ENCODE measurements at places on chromosomes 2 and 18.

DNA sequence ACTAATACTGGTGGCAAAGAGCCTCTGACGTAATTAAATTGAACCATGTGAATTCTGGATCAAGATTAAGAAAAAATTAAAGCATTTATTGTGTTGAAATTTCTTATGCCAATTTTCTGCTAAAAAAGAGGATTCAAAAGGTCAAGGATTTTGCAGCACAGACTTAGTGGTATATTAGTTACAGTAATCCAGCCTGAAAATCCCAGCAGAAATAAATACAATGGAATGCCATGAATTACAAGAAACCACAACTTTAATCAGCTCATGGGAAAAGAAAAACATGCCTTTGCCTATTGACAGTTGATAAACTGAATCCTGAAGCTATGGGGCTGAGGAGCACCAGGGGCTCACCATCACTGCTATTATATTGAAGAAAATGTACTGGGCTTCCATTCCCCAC lies 114.8 kb upstream of the SATB2 start:
- DNase-seq, result no peak

- DNase-seq, result no peak
Observed at GRCh38 chr18:2508678-2509077, 62.6 kb downstream of the METTL4 start.

- no peak for DNase-seq
Observed at GRCh38 chr2:137952586-137953129, 11.6 kb upstream of the HNMT start.

- DNase-seq, result no peak
Observed at GRCh38 chr2:160063879-160064612, 1.6 kb upstream of the PLA2R1 start.

DNA sequence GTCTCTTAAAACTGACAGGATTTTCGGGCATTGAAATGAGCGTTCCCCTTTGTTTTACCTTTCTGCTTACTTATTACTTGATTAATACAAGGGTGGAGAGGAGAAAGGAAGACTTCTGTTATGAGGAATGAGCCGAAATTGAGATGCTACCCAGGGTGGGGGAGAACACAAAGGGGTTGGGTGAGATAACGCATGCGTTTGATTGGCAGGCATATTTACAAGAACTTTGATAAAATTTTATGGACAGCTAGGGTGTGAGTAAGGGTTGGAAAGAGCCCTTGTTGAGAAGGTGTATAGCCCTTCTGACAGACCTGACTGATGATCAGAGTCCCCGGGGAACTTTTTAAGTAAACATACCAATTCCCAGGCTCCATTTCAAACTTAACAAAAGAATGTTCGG lies 1.8 kb downstream of the RNF138 start:
- DNase-seq, result peak; percentile 16

DNA sequence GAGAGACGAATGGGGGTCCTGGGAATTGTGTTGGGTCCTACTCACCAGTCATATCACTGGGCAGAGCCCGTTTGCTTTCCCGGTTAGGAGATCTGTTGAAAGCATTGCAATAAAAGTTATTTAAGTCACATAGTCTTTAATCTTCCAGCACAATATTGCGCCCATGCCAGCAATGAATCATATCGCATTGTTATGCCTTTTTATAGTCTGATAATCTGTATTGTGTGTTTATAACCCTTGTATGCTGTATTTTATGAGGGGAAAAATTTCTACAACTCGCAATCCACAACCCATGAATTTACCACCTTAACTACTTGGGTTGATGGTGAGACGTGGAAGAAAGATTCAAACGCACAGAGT lies 211.9 kb upstream of the SMIM21 start:
- DNase-seq, result no peak

Data from cardiac fibroblast (primary cell).